Foreskin keratinocyte (primary cell): ENCODE measurements at places on chromosomes 5 and 9.

GRCh38 chr5:150762211-150762610 is 3.4 kb upstream of the DCTN4 start:
- no peak for DNase-seq

- no peak for DNase-seq
These were observed 7.7 kb downstream of the LMAN2 start for GRCh38 chr5:177343777-177344176.

GRCh38 chr5:27474047-27474309 is 435.6 kb upstream of the CDH9 start:
- DNase-seq = no peak

GRCh38 chr5:6719896-6720560 is 6.8 kb downstream of the TENT4A start:
- DNase-seq = no peak

- DNase-seq = no peak
These were observed 48.6 kb downstream of the FOXI1 start for GRCh38 chr5:170154297-170154696.

DNA sequence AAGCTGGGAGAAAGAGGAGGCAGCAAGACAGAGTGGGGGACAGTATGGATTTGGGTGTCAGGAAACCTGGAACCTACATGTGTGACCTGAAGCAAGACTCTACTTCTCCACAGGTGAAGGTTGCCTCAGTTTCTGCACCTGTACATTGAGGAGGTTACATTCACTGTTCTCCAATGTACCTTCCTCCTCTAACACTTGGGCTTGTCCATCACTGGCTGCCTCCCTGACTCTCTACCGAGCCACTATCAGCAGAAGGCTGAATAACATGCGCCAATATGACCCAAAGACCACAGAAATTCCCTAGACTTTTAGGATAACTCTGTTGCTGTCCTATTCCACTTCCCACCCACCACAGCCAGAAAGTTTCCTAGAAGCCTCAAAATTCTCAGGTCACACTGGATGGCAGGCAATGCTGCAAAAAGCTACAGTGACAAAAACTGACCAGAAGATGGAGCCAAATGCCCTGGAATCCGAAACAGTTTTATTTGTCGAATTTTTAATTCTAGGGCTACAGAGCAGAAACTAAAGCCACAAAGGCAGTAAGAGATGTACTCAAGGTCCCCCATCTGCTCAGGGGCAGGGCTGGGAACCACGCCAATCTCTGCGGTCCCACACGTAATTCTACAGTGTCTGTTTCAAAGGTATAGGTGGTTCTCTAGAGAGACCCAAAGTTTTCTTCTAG is 64.4 kb downstream of the FAM114A2 start:
- no peak for DNase-seq

DNA sequence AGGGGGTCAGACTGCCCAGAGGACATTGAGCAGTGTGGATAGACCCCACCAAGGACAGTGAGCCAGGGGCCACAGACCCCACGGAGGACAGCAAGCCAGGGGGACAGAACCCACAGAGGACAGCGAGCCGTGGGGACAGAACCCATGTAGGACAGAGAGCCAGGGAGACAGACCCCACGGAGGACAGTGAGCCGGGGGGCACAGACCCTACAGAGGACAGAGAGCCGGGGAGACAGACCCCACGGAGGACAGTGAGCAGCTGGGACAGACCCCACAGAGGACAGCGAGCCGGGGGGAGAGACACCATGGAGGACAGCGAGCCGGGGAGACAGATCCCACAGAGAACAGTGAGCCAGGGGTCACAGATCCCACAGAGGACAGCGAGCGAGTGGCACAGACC is 3.4 kb upstream of the ZDHHC11 start:
- no peak for DNase-seq

- no peak for DNase-seq
These were observed 202.4 kb downstream of the DAB2IP start for GRCh38 chr9:121853617-121854395.

GRCh38 chr5:159917994-159918393 is 1.7 kb downstream of the ADRA1B start:
- DNase-seq = no peak

DNA sequence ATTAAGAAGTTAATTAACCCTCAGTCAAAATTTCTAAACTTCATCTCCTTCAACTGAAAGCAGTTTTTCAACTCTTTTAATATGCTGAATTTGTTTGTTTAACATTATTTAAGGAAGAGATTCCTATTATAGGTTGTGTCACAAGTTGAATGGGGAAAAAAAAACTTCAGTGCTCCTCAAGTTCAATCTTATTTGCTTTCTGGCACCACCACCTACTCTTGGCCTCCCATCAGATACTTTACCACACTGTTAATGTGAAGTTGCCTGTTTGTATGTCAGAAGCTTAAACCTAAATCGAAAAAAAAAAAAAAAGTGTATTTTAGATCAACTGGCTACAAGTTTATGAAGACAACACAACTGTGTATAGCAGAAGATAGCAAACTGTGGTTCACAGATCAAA is 4.1 kb upstream of the DOCK2 start:
- no peak for DNase-seq

DNA sequence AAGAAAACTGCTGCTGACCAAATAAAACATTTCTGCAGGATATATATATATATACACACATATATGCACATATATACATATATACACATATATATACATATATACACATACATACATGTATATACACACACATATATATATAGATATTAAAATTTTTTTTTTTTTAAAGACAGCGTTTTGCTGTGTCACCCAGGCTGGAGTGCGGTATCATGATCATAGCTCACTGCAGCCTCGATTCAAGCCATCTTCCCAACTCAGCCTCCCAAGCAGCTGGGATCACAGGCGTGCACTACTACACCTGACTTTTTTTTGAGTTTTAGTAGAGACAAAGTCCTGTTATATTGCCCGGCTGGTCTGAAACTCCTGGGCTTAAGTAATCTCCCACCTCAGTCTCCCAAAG is 2.7 kb downstream of the MRPL22 start:
- no peak for DNase-seq

DNA sequence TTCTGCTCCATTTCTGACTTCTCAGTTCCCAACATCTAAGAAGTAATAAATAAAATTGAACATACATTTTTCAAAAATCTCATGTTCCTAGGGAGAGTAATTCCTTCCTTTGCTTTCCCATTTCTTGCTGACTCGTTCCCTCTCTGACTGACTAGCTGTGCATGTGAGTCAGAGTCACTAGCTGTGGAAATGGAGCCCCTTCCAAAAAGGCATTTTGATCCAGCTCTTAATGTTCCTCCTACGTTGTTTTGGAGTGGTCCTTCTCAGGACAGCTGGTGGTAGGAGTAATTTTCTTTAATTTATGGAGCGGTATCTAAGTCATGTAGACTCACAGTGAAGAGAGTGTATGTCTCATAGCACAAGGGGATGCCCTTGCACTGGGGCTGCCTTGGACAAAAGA is 460.2 kb downstream of the GADD45G start:
- no peak for DNase-seq

GRCh38 chr9:2093920-2094597 is 78.9 kb downstream of the SMARCA2 start:
- DNase-seq = peak; percentile 5
